Breast epithelium (tissue), 4 donors: ENCODE measurements at places on chromosomes 3 and 15. TPM values are rescaled to one million over a fixed set of nuclear protein-coding genes. Genes with fewer than 3 reads are reported as not detected.

Gene SNX4
- 51.4 TPM for total RNA-seq

Gene SERPINI2
- total RNA-seq = not detected

Gene RASA2
- total RNA-seq = 22.0 TPM

GRCh38 chr3:16599694-16600093 is 5.5 kb downstream of the DAZL start:
- DNase-seq = no peak
